ENCODE measurements at places on chromosomes 1 and 21. TPM values are rescaled to one million over a fixed set of nuclear protein-coding genes. Genes with fewer than 3 reads are reported as not detected.

Gene KIF26B
- 3.6 TPM for total RNA-seq

Gene TSPAN1
- 2.3 TPM for total RNA-seq

Gene EVA1B
- 18.2 TPM for total RNA-seq

Gene MEX3A
- total RNA-seq = 0.42 TPM

Gene CTSE
- total RNA-seq = not detected

Gene NPHS2
- total RNA-seq = not detected

Gene CSDE1
- 688 TPM for total RNA-seq

Gene ZNF683
- not detected for total RNA-seq

Gene IQCC
- total RNA-seq = 4.4 TPM

Gene NVL
- 31.7 TPM for total RNA-seq

Gene GON4L
- total RNA-seq = 27.5 TPM

DNA sequence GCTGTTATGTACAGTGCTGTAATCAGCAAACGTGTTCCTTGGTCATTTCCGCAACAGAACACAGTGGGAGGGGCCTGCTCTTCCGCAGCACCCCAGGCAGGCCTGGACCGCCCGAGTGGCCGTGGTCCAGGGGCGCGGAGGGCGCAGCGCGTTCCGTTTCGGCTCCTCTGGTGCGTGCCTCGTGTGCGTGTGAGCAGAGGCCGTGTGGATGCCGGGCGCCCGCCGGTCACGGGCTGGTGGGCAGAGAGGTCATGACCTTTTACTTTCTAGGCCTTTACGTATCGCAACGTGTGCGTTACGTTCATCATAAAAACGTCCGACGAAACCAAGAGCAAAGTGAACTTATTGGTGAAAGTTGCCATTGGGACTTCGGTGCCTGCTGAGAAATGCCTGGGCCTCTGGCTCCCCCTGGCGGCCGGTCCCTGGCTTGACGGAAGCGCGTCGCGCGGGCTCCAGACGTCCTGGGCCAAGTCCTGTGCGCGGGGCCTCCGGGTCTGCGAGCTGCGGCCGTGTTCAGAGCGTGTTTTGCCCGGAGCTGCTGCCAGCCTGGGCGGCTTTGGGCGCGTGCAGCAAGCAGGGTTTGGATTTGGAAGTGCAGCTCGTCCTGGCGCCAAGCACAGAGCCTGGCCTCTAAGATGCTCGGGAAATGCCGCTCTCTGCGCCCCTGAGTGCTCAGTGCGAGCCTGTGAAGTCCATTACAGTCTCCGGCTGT, 34.4 kb downstream of the COL18A1 start:
- peak; percentile 93 for DNase-seq

- no peak for DNase-seq
These were observed 19.4 kb upstream of the SLAMF6 start for GRCh38 chr1:160542303-160542945.

GRCh38 chr1:234980291-234980644, 148.4 kb downstream of the TOMM20 start:
- no peak for DNase-seq

GRCh38 chr1:41856151-41856943, 62.4 kb downstream of the HIVEP3 start:
- DNase-seq = no peak

- no peak for DNase-seq
These were observed 18.4 kb upstream of the TNFRSF1B start for GRCh38 chr1:12148160-12148957.

DNA sequence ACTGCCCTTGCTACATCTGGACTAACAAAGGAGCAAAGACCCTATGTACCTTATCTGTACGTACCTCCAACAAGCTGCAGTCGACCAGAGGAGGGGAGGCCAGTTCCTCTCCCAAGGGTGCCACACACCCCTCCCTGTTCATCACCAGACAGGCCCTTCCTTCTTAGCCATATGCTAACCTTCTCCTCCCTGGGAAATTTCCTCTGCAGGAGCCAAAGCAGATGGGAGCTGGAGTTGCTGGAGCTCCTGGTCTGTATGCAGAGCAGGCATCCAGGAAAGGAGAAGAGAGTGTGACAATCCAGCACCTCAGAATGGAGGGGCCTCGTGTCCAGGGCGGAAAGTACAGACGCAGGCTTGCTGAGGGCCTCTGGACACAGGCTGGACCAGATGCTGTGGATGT, 48.5 kb downstream of the C8B start:
- DNase-seq = no peak

GRCh38 chr1:237868817-237869600, 21.7 kb downstream of the ZP4 start:
- DNase-seq = no peak

DNA sequence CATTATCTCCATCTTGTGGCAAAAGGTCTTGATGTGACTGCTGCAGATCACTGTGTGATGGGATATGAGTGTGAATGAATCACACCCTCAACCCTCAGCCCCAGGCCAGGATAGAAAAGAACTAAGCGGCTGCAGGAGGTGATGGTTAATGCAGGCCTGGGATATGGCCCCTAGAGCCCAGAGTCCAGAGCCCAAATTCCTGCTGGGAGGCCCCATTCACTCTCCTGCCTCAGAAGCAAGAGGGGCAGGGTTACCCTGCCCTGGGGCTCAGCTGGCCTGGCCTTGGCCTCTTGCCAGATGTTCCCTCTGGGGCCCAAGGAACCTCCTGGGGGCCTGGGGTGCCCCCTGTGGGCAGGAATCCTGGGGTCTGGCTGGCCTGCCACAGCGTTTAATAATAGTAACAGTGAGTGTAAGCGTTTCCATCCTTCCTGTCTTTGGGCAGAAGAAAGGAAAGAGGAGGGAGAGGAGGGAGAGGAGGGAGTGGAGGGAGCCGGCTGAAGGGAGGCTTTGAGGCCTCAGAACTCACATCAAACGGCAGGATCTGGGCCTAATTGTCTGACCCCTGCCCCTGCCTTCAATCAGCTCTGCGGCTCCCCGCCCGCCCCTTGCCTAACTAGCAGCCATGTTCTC, 26.2 kb downstream of the DMAP1 start:
- DNase-seq = no peak

- DNase-seq = no peak
These were observed 14.2 kb upstream of the ZBTB8A start for GRCh38 chr1:32525053-32525452.

DNA sequence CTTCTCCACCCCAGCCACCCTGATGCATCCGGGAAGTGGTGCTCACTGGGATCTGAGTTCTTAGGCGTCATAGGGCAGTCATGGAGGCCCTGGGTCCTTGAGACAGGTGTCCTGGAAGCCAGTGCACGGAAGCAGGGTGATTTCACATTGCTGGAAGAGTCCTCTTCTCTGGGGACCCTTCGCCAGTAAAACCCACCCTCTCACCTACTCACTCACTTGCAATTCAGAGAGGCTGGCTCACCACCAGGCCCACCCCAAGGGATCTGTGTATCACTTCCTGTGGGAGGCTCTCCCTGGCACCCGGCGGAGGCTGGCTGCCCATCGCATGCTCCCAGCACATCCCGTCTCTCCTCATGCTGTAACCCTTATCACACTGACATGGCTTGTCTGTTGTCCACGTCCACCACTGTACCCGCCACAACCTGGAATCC, 40.2 kb upstream of the EPS8L3 start:
- peak; percentile 59 for DNase-seq

DNA sequence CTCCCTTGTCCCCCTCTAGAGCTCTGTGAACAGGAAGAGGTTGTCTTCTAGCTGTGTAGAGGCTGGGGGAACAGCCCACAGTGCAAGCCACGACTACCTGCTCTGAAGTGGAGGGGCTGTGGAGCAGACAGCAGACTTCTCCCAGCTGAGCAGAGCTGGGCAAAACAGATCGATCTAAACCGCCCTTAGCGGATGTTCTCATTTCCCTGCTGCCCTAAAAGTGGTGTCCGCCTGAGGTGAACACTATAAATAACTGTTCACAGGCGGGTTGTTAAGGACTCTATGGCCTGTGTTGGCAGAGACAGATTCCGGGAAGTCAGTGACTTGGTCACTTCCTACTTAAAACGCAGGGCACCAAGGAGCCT, 203.2 kb downstream of the RHOU start:
- no peak for DNase-seq

DNA sequence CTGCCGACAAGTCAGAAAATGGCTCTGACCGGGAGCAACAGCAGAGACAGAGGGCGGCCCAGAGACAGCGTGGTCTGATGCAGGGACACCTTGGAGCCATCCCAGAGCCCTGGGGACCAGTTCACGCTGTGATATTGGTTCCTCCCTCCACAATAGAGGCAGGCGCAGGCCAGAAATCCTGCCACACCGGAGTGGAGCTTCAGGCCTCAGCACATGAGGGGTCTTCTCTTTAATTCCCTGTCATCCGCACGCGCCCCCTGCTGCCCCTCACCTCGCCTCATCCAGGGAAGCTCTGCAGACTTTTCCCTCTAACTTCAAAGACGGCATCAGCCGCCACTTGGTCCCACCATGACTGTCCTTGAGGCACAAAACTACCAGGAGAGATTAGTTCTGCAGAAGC, 75.5 kb upstream of the ANGPTL1 start:
- no peak for DNase-seq

DNA sequence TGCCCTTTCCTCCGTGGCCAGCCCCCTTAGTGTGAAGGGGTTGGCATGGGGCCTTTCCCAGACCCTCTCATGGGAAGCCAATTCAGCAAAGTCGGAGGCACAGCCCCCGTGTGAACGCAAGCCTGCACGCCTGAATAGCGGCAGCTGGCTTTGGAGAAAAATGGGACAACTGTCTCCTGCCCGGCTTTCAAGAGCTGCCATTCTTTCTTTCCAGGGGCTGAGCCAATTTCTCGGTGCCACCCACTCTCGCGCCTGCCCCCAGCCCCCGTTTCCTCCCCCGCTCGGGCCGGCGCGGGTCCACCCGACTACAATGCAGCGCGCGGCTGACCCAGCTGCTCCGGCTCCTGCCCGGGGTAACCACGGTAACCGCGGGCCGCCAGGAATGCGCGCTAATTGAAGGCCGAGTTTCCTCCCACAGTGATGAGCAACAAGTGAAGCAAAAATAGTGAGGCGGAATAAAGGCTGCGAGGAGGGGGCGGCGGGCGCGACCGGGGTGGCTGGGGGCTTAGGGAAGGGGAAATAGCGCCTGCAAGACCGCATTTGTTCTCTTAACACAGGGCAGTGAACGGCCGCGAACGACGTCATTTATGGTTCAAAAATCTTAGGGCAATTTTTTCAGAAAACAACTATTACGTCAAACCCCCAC, 27.8 kb downstream of the ILDR2 start:
- no peak for DNase-seq

DNA sequence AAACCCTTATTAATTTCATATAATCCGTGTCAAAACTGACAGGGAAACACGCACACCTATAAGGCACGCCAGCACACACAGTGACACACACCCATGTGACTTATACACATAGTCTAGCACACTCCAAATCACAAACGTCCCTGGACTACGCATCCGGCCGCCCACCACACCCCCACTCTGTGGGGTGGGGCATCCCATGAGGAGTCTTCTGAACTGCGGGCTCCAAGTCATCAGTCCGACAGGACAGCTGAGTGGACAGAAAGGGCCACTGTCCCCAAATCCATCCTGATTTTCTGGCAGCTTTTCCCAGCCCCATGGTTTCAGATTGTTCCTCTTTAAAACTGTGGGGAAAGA, 829 bp downstream of the PEA15 start:
- peak; percentile 60 for DNase-seq

DNA sequence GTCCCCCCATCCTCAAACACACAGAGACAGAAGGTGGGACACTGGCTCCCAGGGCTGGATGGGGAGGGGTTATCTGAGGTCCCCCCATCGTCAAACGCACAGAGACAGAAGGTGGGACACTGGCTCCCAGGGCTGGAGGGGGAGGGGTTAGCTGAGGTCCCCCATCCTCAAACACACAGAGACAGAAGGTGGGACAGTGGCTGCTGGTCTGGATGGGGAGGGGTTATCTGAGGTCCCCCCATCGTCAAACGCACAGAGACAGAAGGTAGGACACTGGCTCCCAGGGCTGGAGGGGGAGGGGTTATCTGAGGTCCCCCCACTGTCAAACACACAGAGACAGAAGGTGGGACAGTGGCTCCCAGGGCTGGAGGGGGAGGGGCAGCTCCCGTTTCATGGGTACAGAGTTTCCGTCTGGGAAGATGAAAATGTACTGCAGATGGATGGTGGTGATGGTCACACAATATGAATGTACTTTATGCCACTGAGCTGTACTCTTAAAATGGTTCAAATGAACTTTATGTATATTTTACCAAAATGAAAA, 69.2 kb downstream of the SCCPDH start:
- DNase-seq = peak; percentile 43

DNA sequence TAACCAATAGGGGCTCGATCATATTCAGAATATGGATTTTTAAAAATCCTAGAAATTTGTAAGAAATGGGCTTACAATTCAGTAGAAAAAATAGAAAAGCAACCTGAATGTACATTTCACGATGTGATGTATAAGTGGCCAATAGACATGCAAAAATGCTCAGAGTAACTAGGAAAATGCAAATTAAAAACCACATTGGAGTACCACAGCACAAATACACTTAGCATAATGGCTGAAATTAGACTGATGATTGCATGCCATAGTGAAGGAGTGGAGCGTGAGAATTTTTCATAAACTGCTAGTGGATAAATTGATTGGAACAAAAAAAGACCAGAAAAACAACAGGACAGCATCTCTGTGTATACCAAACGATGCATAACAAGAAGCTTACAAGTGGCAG, 102.3 kb downstream of the DYRK1A start:
- DNase-seq = no peak

GRCh38 chr1:90973897-90974798, 47.7 kb downstream of the ZNF644 start:
- DNase-seq = no peak

DNA sequence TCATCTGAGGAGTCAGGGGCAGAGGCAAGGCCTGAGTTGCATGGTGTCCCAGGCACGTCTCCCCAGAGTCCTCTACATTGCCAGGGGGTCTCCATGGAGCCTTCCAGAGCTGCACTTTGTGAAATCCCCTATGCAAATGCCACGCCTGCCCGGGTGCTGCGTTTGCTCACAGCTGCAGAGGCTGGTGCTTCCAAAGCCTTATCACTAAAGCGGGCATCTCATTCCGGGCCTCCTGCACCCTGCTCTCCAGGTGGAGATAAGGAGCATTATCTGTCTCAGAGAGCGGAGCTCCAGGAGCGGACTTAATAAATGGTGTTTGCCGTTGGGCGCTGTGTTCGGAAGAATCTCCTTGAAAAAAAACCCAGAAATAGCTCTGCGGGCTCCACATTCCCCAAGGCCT, 25.9 kb upstream of the ACTL8 start:
- DNase-seq = no peak

DNA sequence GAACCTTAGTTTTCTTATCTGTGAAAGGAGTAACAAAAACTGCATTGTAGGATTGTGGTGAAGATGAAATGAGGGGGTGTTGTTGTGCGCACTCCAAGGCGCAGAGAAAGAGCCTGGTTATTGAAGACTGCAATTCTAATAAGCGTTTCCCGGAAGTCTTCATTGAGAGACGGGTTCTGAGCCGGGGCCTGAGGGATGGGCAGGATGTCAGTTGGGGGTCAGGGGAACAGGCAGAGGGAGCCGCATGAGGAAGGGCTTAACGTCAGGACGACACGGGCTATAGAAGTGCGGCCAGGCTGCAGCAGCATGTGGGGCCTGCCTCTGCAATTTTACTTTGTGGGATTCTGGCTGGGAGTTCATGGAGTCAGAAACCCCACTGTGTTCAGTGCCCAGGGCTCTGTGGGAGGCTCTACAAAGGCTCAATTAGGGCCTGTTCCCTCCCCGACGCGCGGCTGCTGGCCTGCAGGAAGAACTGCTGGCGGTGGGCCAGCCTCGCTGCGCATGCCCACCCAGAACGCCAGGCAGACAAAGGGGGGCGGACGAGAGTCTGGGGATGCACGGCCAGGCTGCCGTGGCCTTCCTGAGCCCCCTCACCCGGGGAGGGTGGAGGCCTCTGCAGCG, 20.7 kb downstream of the TRIM62 start:
- no peak for DNase-seq

Data from suprapubic skin (tissue), 4 donors.